ENCODE measurements at places on chromosomes 5 and 9. TPM values are rescaled to one million over a fixed set of nuclear protein-coding genes. Genes with fewer than 3 reads are reported as not detected.
A peak's percentile ranks its signal among the peaks of the same experiment; 100 is the strongest.

DNA sequence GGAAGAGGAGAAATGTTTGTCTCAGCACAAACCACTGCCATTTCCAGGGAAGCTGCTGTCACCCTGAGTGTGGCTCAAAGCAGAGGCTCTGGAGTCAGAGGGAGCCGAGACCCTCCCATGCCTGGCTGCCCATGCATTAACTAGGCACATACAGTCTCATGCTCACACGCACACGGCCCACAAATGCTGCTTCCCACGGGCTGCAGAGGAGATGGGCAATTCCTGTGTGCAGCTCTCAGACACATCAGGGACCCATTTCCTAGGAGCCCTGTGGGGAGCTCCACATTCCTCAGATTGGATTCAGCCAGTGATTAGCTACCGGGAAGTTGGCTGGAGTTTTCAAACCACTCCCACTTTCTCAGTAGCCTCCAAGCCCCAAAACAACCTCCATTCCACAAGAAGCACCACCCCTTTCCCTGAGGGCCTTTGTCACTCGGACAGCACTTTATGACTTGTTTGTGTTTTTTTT lies 9.1 kb upstream of the PTGES start:
- H3K4me3 ChIP-seq = no peak overlapping the region
- peaks cover 3% of the 10 kb centered on the region for H3K4me1 ChIP-seq
- no peaks in the 10 kb centered on the region for H3K27me3 ChIP-seq
- peak overlapping the region; percentile 87 for H3K27ac ChIP-seq
- peak; percentile 67 for DNase-seq

- H3K4me3 ChIP-seq = peak overlapping the region; percentile 70
- DNase-seq = no peak
- H3K4me1 ChIP-seq = no peaks in the 10 kb centered on the region
- H3K27me3 ChIP-seq = no peaks in the 10 kb centered on the region
- H3K27ac ChIP-seq = no peak overlapping the region
Measured at GRCh38 chr5:53381-54174, 38.4 kb upstream of the PLEKHG4B start.

GRCh38 chr9:106284296-106284695 lies 578.7 kb upstream of the ZNF462 start:
- H3K36me3 ChIP-seq = no peaks in the 10 kb centered on the region
- no peak overlapping the region for H3K4me3 ChIP-seq
- no peak for DNase-seq
- no peaks in the 10 kb centered on the region for H3K4me1 ChIP-seq
- H3K27me3 ChIP-seq = no peaks in the 10 kb centered on the region

DNA sequence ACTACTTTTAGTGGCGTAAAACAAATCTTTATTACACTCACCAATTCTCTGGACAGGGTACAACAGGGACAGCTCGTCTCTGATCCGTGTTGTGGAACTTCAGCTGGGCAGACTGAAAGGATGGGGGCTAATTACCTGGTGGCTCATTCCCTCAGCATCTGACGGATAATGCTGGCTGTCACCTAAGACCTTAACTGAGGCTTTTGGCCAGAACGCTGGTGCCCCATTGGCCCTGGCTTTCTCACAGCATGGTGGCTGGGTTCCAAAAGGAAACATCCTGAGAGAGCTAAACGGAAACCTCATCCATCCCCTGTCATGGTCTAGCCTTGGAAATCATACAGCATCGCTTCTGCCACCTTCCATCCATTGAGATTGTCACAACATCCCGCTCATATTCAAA lies 62.9 kb downstream of the RAI14 start:
- no peaks in the 10 kb centered on the region for H3K4me1 ChIP-seq
- no peaks in the 10 kb centered on the region for H3K36me3 ChIP-seq
- no peak for DNase-seq
- H3K27me3 ChIP-seq = no peaks in the 10 kb centered on the region

CDK7 gene
- 28.7 TPM for total RNA-seq

- no peaks in the 10 kb centered on the region for H3K36me3 ChIP-seq
- H3K4me3 ChIP-seq = no peak overlapping the region
- H3K27ac ChIP-seq = no peak overlapping the region
- H3K4me1 ChIP-seq = no peaks in the 10 kb centered on the region
Measured at GRCh38 chr5:158123595-158123994, 264.6 kb upstream of the CLINT1 start.

FAM200C gene
- total RNA-seq = 5.6 TPM

- no peak overlapping the region for H3K4me3 ChIP-seq
- H3K4me1 ChIP-seq = no peaks in the 10 kb centered on the region
- DNase-seq = peak; percentile 29
Measured at GRCh38 chr9:134515026-134515821, 126.4 kb upstream of the COL5A1 start.

DNA sequence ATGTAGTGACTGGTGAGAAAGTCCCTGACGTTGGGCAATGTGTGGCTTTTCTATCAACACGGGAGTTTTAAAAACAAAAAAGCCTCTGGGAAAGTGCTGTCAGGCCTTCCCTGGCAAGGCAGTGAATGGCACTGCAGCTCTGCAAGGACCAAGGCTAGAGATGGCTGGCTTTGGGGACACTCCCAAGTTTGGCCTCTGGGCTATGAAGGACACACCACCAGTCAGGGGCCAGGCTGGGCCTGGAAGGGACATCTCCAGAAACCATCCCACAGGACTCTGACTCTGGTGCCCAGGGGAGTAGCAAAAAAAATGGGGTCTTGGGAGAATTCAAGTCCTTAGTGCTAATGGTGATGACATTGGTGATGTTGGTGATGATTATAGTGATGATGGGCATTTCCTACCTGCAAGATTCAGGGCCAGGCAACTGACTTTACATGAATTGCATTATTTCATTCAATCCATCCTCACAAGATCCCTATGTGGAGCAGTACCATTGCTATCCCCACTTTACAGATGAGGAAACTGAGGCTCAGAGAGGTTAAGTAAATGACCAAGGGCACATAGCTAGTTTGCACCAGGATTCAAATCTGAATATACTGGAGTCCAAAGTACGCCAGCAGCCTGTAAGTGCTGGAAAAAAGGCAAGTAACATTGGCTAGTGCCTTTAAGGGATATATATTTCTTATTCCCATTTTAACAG lies 2.6 kb upstream of the PPARGC1B start:
- no peak for DNase-seq
- no peaks in the 10 kb centered on the region for H3K4me1 ChIP-seq
- H3K4me3 ChIP-seq = no peak overlapping the region
- no peak overlapping the region for H3K27ac ChIP-seq

GRCh38 chr5:56088967-56089829 lies 94.4 kb upstream of the IL6ST start:
- H3K36me3 ChIP-seq = no peaks in the 10 kb centered on the region
- no peak overlapping the region for H3K4me3 ChIP-seq
- no peak for DNase-seq
- no peaks in the 10 kb centered on the region for H3K27me3 ChIP-seq
- no peaks in the 10 kb centered on the region for H3K4me1 ChIP-seq
- peak overlapping the region; percentile 41 for H3K27ac ChIP-seq

DNA sequence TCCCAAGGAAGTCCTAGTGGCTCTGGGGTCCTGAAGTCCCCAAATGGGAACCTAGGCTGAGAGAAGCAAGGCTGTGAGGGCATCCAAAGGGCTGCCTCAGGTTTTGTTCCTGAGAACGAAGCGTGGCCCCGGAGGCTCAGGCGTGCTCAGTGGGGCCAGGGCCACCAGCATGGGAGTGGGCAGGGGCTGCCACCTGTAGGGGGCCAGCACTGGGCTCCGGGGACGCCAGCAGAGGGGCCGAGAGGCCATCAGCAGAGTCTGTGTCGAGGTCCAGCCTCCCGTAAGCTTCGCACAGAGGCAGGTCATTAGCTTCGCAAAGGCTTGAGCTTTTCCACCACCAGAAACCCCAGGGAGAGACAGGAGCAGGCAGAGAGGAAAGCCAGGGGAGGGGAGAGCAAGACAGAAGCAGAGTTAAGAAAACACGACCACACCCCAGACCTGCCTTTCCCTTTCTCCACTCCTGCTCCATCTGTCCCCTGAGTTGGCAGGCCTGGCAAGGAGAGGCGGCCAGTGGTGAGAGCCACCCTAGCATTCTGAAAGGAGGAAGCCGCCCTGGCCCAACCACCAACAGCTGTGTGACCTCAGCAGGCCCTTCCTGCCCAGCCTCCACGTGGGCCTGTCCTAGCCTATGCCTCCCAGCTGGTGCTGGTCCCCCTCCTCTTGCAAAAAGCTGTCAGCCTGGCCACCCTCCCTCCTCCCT lies 5.5 kb upstream of the SURF6 start:
- H3K36me3 ChIP-seq = peaks cover 5% of the 10 kb centered on the region
- peaks cover 6% of the 10 kb centered on the region for H3K4me1 ChIP-seq
- no peak for DNase-seq
- no peaks in the 10 kb centered on the region for H3K27me3 ChIP-seq

CCNG1 gene
- 178 TPM for total RNA-seq

DNA sequence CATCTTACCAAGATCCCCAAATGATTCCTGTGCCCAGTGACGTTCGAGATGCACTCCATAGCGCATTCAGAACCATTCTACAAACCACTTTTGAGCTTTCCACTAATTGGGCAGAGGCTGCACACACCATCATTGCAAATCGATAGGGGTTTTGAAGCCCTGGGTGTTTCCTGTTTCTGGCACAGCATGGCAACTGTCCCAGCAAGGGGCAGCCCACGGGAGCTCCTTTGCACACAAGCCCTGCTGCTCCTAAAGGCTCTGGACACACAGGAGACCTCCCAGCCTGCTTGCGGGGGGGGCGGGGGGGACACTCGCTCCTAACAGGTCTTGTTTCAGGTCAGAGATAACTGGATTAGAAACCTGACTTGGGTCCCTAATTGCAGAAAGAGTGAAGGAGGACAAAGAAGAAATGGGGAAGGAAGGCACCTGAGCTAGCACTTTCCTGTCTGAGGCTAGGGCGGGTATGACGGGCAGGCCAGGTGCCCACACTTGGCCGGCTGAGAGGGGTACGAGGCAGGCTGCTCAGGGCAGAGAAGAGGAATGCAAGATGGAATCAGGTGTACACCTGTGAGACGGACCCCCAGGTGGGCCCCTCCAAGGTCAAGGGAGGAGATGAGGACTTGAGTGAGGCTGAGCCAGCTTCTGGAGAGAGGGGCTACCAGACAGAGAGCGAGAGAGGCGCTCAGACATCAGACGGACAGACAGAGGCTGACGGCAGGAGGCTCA lies 820 bp downstream of the FBP1 start:
- no peaks in the 10 kb centered on the region for H3K36me3 ChIP-seq
- H3K27me3 ChIP-seq = peaks cover 3% of the 10 kb centered on the region
- no peak for DNase-seq
- peak overlapping the region; percentile 58 for H3K4me3 ChIP-seq
- H3K4me1 ChIP-seq = no peaks in the 10 kb centered on the region

C5orf46 gene
- total RNA-seq = 9.4 TPM

- H3K36me3 ChIP-seq = no peaks in the 10 kb centered on the region
- H3K27ac ChIP-seq = no peak overlapping the region
- no peak overlapping the region for H3K4me3 ChIP-seq
- no peaks in the 10 kb centered on the region for H3K27me3 ChIP-seq
- no peaks in the 10 kb centered on the region for H3K4me1 ChIP-seq
Measured at GRCh38 chr5:61567337-61567736, 235.3 kb downstream of the ZSWIM6 start.

- no peak for DNase-seq
- H3K4me3 ChIP-seq = no peak overlapping the region
- H3K4me1 ChIP-seq = peaks cover 14% of the 10 kb centered on the region
- no peak overlapping the region for H3K27ac ChIP-seq
Measured at GRCh38 chr9:137676998-137677397, 58.2 kb downstream of the EHMT1 start.

DNA sequence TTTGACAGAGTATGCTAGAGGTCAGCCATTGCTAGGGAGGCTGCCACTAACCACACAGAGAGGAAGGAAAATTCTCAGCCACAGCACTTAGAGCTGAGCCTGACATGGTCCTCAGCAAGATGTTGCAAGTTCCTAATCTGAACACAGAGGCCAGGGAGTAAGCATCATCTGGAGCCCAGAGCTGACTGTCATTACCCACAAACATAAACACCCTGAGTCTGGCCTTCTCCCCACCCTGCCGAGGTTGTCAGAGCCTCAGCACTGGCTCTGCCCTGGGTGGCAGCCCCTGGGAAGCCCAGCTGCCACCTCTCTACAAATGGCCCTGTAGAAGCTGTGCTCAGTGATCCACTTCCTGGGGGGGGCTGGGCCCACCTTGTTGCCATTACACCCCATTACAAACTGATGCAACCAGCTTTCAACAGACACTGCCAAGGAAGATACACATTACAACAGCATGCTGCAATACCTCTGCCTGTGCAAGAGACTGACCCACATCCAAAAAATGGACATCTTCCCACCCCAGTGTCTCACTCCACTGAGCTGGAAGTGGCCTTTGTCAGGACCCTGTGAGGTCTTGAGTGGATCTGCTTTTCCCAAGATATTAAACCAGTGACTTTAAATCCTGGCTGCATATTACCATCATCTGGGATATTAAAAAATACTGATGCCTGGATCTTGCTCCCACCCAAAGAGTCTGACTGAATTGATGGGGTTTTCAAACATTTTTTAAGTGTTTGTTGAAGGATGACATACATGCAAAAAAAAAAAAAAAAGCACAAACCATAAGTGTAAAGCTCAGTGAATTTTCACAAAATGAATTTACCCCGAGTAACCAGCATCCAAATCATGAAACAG lies 33.0 kb downstream of the IRF1 start:
- peak overlapping the region; percentile 85 for H3K27ac ChIP-seq
- no peaks in the 10 kb centered on the region for H3K27me3 ChIP-seq
- H3K4me3 ChIP-seq = no peak overlapping the region
- H3K4me1 ChIP-seq = no peaks in the 10 kb centered on the region
- no peaks in the 10 kb centered on the region for H3K36me3 ChIP-seq

DNA sequence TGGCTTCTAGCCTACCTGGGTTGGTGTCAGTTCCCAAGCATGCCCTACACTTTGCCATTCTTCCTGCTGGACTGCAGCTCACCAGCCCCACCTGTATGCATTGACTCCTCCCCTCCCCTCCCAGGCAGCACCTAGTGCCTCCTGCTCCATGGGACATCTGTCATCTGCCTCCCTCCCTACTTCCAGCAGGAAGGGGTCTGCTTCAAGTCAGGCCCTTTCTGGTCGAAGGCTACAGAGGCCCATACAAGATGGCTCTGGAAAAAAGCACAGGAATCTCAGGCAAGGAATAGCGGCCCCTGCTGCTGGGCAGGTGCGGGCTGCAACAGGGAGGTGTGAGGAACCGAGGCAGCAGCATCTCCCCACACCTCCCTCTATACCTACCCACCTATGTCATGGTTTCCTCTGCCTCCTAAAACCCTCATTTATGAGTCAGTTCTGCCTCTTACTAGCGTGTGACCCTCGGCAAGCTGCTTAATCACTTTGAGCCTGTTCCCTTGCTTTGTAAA lies 19.7 kb downstream of the WWC1 start:
- no peaks in the 10 kb centered on the region for H3K36me3 ChIP-seq
- H3K4me3 ChIP-seq = no peak overlapping the region
- H3K27me3 ChIP-seq = no peaks in the 10 kb centered on the region
- no peaks in the 10 kb centered on the region for H3K4me1 ChIP-seq
- no peak for DNase-seq

AQP3 gene
- 45.1 TPM for total RNA-seq

DNA sequence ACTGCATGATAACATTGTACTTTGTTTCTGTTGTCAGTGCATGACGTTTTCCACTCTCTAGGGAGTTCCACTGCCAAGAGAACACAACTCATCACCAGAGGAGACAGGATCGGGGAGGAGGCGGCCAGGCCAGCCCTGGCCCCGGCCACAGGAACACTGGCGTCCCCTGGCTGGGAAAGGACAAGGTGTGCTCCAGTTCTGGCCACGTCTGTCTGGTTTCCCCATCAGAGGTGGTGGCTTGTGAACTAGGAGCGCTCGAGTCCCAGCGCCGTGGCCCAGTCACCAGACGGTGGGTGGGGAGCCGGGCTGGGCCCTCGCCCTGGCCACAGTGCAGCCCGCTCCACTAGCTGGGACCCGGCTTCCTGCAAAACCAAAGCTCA lies 211.9 kb upstream of the IRX4 start:
- H3K27me3 ChIP-seq = no peaks in the 10 kb centered on the region
- no peak for DNase-seq
- H3K27ac ChIP-seq = peak overlapping the region; percentile 94

Data from breast epithelium (tissue), 4 donors.